Glomerular endothelial cell (primary cell): ENCODE measurements at places on chromosomes 13 and 19. TPM values are rescaled to one million over a fixed set of nuclear protein-coding genes. Genes with fewer than 3 reads are reported as not detected.

DNA sequence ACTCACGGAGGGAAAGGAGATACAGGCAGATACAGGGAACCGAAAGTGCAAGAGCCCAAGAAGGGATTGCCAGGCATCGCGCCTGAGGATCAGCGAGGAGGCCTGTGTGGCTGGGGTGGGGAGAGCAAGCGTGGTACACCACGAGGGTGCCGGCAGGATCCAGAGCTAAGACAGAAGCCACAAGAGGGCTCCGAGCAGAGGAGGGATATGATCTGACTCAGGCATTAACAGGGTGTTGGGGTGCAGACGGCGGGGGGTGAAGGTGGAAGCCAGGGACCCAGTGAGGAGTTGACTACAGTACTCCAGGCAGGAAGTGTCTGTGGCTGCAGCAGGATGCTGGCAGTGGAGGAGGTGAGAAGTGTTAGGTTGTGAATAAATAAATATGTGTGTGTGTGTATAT is 5.4 kb upstream of the PPP1R37 start:
- DNase-seq = no peak

DNA sequence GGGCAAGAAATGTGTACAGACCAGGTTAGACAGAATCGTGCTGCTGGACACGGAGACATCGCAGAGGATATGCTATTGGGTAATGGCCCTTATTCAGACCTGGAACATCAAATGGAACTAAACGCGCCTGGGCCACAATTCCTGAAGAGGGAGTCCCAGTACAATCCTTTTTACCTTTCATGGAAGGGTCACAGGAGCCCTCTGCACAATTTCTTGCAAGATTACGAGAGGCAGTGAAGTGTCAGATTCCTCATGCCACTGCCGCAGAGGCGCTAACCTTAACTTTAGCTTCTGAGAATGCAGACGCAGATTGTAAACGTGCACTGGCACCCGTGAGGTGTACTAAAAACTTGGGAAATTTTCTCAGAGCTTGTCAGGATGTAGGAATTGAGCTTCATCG is 18.1 kb downstream of the CLEC4M start:
- no peak for DNase-seq

- DNase-seq = no peak
These were observed 64.8 kb downstream of the DCT start for GRCh38 chr13:94414708-94415107.

GRCh38 chr19:49631014-49631588 is 8.8 kb downstream of the RRAS start:
- no peak for DNase-seq

DNA sequence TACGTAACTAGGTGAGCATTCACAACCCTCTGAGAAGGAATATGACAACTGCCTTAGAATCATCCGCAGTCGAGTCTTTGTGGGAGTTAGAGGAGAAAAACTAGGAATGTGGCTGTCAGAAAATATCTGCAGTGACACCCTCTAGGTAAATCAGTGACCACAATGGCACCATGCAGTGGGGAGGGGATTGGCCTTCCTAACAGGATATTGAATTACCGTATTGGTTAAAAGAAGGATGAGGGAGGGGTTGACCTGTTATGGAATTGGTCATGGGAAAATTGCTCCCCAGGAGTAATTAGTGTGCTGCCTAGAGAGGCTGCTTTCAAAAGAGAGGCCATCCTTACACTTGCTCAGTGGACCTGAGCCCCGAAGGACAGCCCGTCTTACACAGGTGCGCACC is 205.6 kb upstream of the SOX1 start:
- DNase-seq = no peak

- no peak for DNase-seq
These were observed 659 bp upstream of the PAFAH1B3 start for GRCh38 chr19:42303101-42303464.

BCL3 gene
- 28.3 and 30.0 TPM in 2 replicates for total RNA-seq

TMEM238 gene
- total RNA-seq = 0.58 and 1.3 TPM in 2 replicates

DNA sequence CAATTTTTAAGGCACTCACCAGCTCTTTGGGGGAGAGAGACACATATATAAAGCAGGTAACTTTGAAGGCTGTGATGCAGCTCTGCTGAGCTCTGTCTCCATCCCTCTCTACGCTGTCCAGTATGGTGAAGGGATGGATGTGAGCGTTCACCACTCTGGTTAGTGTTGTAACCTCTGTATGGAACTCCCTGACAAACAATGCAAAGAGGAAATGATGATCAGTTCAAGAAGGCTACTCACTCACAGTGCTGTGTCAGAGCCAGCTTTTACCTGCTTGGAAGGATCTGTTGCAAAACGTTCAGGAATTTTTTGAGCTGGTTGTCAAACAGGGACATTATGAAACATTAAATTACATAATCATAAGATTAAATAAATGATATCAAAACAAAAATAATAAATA is 90.8 kb upstream of the SLC10A2 start:
- no peak for DNase-seq

GRCh38 chr19:34475026-34475974 is 6.3 kb upstream of the WTIP start:
- DNase-seq = no peak

GRCh38 chr13:49995625-49996101 is 1.2 kb upstream of the TRIM13 start:
- DNase-seq = no peak

CDX2 gene
- total RNA-seq = not detected in 2 replicates

TEX26 gene
- not detected in 2 replicates for total RNA-seq

DNA sequence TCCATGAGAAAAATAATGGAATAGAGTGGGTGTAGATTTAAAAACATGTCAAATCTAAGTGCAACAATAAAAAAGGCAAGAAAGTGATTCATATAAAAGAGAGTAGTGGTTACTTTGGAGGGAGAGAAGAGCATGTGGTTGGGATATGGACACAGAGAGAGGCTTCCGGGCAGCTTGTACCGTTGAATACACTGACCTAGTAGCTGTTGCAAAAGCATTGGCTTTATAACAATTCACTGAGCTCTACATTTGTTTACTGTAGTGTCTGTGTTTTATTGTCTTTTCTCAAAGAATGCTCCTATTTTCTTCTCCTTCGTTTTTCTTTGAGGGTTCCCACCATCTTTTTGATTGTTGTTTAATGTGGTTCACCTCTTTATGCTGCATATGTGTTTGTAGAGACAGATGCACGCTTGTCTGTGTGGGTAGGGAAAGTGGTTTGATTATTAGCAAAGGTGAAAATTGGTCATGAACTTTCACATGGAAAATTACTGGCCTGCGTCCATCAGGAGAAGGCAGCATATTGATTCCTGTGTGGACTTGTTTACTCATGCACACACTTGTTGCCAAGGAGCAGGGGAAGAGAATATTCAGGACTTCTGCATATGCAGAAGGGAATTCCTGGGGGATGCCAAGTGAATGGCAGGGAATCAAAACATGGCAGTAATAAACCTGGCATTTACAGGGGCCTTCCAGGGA is 29.9 kb upstream of the IRS2 start:
- DNase-seq = no peak

- DNase-seq = no peak
These were observed 2.4 kb downstream of the MARK4 start for GRCh38 chr19:45253396-45254027.
